ENCODE measurements at places on chromosomes 3 and 15.

DNA sequence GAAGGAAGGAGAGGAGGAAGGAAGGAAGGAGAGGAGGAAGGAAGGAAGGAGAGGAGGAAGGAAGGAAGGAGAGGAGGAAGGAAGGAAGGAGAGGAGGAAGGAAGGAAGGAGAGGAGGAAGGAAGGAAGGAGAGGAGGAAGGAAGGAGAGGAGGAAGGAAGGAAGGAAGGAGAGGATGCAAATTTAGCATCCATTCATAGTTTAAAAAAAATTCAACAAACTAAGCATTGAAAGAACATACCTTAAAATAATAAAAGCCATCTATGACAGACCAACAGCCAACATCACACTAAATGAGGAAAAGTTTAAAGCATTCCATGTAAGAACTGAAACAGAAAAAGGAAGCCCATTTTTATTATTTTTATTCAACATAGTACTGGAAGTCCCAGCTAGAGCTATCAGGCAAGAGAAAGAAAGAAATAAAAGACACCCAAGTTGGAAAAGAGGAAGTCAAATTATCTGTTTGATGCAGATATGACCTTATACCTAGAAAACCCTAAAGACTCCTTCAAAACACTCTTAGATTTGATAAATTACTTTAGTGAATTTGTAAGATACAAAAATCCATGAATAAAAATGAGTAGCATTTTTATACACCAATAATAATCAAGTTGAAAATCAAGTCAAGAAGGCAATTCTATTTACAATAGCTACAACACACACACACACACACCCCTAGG lies 52.2 kb upstream of the FXR1 start:
- DNase-seq, result no peak

DNA sequence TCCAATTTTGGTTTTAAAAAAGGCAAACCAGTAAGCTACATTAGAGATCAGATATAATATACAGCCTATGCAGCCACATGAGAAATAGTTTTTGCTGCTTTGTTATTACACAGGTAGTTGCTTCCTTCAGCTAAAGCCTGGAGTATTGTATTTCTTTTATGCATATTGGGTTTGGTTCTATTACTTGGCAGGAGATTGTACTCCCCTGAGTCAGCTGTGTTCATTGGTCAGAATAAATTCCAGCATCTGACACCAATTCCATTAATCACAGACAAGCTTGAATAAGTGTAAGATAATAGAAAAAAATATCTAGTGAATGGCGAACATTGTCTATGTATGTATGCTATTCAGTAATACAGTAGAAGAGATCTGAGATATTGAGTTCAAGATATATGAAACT lies 26.1 kb upstream of the ZCWPW2 start:
- no peak for DNase-seq

- no peak for DNase-seq
Observed at GRCh38 chr3:126127904-126128303, 44.0 kb upstream of the SLC41A3 start.

- DNase-seq, result no peak
Observed at GRCh38 chr3:127137113-127137512, 55.8 kb upstream of the PRR23E start.

DNA sequence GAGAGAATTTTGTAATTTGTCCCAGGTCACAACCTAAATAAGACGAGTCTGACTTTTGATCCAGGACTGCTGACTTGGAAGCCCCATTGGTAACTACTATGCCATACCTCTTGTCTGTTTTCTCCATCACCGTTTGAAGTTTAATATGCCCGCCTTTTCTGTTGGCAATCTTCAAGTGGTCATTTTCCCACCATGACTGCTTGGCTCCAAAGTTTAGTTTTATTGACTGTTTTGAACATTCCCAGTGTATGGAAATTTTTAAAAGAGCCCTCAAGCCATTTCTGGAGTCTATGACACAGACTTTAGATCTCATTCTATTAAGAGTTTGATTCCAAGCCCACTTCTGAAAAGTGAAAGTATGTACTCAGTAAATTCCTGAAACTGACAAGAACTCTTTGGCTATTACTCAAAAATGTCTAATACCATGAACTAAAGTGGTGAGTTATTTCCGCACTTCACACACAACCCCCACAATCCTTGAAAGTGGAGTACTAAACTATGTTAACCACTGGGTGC lies 136.7 kb upstream of the ADAMTS9 start:
- DNase-seq, result no peak

DNA sequence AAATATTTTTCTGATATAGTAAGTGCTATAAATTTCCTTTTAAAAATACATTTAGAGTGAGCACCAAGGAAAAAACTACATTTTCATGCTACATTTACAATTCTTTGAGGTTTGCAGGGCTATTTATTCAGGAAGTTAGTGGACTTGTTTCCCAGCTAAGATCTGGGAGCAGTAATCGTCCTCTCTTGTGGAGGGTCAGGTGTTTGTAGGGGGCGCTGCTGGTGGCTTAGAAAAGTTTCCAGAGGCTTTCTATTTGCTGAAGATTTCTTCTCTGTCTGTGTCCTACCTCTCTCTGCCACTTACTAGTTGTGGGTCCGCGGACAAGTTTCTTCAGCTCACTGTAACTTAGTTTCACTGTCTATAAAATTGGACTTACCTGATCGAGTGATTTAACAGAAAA lies 163.9 kb downstream of the PEX5L start:
- no peak for DNase-seq

GRCh38 chr3:58459160-58459559 lies 25.5 kb upstream of the PDHB start:
- DNase-seq, result no peak

- DNase-seq, result no peak
Observed at GRCh38 chr3:84959470-84960271, 882 bp downstream of the CADM2 start.

DNA sequence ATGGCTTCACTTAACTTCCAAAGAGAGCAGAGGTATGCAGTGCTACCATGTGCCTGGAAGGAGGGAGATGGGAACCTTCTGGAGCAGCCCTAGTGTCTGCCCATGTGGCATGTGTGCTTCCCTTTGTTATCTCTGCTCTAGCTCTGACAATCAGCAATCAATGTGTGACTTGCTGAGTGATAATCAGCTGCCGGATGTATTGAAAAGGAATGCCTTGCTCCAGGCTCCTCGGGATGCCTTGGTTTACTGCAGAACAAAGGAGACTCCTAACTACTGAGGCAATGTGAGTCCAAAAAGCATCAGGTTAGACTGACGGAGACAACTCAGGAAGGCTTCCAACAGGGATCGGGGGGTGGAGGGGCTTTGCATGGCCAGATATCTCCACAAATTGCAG lies 36.0 kb upstream of the CORO2B start:
- DNase-seq, result no peak

DNA sequence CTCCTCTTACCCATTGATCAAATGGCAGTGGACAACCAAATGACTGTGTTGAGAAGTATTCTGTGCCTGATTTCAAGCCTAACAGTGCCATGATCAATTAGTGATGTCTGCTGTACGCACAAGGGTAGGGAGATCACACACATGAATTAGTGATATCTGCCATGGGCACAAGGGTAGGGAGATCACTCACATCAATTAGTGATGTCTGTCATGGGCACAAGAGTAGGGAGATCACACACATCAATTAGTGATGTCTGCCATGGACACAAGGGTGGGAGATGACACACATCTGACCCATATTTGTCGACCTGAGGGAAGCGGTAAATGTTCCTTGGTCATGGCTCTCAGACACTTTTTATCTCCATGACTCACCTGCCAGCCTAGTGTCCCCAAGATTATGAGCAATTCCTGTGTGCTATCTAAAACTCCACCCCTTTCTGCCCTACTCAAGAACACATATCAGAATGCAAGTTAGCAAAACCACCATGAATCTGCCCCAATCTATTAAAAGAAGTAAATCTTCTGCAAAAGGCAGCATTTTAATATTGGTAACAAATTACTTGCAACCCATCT lies 165.0 kb downstream of the NTRK3 start:
- no peak for DNase-seq

DNA sequence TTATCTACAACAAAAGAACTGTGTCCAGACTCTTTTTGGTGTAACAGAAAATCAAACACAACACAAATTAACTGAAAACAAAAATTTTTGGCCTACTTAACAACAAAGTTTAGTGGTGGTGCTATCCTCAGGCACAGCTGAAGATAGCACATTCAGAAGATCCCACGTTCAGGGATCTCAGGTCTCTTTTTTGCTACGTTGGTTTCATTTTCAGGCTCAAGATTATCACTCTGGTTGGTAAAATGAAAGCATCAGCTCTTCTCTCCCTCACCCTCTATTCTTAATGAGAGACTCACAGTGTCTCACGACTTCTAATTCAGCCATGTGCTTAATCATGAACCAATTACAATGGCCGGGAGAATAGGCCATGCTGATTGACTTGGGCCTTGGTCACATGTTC lies 146.9 kb upstream of the PTPRG start:
- DNase-seq, result no peak

- DNase-seq, result no peak
Observed at GRCh38 chr15:66907826-66908743, 157.3 kb upstream of the SMAD3 start.

- no peak for DNase-seq
Observed at GRCh38 chr3:49841126-49841696, 15.2 kb downstream of the TRAIP start.

DNA sequence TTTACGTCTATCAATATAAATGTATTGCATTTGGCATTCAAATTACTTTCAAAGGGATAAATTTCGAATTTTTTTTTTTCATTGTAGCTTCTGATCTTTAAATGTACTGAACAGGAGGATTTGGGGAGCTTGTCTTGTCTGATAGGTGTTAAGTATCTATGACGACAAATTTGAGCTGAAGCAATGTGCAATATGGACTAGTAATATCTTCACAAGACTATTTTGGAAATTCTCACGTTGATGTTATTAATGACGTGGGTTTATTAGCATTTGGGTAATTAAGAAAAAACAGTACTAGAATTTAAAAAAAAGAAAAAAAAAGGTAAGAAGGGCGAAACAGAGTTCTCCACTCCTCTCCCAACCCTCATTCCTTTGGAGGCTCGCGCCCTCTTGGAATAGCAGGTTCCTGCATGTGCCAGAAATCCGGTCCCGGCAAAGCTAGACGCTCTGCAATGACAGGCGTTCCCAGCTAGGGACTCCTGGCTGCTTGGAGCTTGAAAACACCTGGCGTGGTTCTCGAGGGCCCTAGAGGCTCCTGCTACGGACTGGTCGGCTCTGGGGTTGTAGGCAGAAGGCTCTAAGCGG lies 648 bp upstream of the P2RY1 start:
- no peak for DNase-seq

DNA sequence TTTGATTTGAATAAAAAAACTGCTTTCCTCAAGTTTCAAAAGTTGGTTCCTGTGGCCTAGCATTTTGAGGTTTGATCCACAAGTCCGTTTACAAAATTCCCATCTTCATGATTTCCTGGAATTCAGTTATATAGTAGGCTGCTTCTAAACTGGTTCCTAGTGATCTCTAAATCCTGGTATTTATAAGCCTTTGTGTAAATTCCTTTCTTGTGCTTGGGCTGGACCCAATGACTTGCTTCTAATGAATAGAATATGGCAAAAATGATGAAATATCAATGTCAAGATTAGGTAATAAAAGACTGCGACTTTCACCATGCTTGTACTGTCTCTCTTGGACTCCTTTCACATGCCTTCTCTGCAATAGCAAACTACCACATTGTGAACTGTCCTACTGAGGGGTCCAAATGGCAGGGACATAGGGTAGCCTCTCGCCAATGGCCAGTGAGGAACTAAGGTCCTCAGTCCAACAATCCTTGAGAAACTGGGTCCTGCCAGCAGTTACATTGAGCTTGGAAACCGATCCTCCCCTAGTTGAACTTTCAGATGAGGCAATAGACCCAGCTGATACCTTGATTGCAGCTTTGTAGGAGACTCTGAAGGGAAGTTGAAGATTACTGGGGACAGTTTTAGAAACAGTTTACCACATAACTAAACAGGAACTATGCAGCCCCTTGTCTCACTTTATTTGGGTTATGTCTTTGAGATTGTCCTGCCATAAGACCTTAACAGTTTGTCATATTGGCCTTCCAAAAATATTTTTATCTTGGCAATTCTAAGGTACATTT lies 303.9 kb upstream of the TBC1D5 start:
- no peak for DNase-seq

DNA sequence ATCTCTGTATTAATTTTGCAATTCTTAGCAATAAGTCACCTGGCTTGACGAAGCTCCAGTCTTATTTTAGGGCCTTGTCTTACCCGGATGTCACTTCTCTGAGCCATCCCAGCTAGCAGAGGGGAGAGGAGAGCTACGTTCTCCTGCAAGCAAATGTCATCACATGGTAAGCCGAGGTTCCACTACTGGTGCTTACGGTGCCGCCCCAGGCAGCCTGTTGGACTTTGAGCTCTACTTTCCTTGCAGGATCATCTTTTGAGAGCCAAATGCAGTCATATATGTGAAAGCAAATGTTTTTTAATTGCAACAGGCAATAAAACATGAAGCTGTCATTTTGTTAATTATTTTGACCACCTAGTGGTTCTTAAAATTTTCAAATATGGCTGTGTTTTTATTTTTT lies 140.9 kb downstream of the FAM43A start:
- DNase-seq, result no peak

GRCh38 chr3:58041826-58042324 lies 33.7 kb downstream of the FLNB start:
- no peak for DNase-seq

- no peak for DNase-seq
Observed at GRCh38 chr3:187072102-187072501, 67.2 kb downstream of the RPL39L start.

DNA sequence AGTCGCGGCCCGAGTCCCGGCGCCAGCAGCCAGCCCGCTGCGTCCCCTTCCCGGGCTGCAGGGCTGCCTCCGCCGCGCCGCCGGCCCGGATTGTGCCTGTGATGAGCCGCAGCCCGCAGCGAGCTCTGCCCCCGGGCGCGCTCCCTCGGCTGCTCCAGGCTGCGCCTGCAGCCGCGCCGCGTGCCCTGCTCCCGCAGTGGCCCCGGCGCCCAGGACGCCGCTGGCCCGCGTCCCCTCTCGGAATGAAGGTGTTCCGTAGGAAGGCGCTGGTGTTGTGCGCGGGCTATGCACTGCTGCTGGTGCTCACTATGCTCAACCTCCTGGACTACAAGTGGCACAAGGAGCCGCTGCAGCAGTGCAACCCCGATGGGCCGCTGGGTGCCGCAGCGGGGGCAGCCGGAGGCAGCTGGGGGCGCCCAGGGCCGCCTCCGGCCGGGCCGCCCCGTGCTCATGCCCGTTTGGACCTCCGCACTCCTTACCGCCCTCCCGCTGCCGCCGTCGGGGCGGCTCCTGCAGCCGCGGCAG lies 1.2 kb downstream of the CHST2 start:
- peak; percentile 44 for DNase-seq

DNA sequence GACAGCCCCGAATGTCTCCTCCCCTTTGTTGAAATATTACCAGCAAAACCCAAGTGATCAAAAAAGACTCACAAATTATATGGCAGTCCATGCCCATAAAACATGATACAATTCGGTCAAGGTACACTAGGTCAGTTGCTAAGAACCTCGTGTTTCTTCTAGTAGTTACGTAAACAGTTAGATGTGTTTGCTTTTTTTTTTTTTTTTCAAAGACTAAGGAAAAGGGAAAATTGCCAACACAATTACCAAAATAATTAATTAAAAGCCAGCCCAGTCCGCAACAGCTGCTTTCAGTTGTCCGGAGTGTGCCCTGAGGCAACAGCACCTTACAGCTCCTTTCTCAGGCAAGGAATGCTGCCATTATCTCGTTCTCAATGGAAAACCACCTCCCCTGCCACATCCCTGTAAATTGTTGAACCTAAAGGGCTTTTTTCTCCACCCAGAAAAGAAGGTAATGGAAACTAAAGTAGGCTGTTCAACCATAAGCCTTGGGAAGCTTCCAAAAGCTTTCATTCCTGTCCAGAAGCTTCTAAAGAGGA lies 129.2 kb upstream of the TSC22D2 start:
- no peak for DNase-seq

Measured in stimulated activated CD4-positive, alpha-beta T cell treated with anti-CD3 and anti-CD28 coated beads, Interleukin-1b, Interleukin-23, amount 100 ng/mL, for 48 hours (primary cell).